ENCODE measurements at places on chromosomes 6 and 20. TPM values are rescaled to one million over a fixed set of nuclear protein-coding genes. Genes with fewer than 3 reads are reported as not detected.

MYB gene
- 0.12 TPM for total RNA-seq

TRIM31 gene
- not detected for total RNA-seq

TEAD3 gene
- total RNA-seq, result 12.5 TPM

PBOV1 gene
- not detected for total RNA-seq

FNDC11 gene
- total RNA-seq, result 0.66 TPM

MC3R gene
- not detected for total RNA-seq

SLC13A3 gene
- total RNA-seq, result 3.1 TPM

ASIP gene
- not detected for total RNA-seq

C20orf141 gene
- total RNA-seq, result not detected

Data from uterine smooth muscle cell (primary cell).